T-cell (primary cell): ENCODE measurements at places on chromosomes 11 and 22.

DNA sequence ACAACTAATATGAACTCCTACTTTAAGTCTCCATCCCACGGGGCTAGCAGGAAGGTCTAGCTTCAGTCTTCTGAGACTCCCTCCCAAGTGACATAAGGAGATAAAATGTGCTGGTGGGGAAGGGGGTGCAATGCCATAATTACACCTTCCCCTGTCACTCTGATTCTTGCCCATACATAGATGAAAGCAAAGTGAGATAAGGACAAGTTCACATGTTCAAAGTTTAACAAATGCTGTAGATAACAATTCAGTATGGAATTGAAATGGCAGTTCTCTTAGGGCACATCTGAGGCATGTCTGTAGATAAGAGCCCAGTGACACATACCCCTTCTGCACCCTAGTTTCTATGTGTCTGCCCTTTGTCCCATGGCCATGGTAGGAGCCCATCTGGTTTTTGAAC is 38.2 kb upstream of the PANX1 start:
- no peak for DNase-seq

- no peak for DNase-seq
Observed at GRCh38 chr11:16883174-16883573, 131.0 kb downstream of the PLEKHA7 start.

GRCh38 chr22:45211435-45211834 is 29.3 kb downstream of the KIAA0930 start:
- DNase-seq: no peak

- no peak for DNase-seq
Observed at GRCh38 chr11:32885556-32885955, 7.1 kb upstream of the QSER1 start.

- DNase-seq: peak; percentile 29
Observed at GRCh38 chr11:65786786-65787636, at the start of gene OVOL1. OVOL1 (plus strand) TSS chr11:65787063; CDS start chr11:65787374, 311 bp downstream.

- DNase-seq: no peak
Observed at GRCh38 chr11:123183391-123184099, 11.5 kb downstream of the CLMP start.

GRCh38 chr11:8277691-8278090 is 14.0 kb upstream of the LMO1 start:
- no peak for DNase-seq

DNA sequence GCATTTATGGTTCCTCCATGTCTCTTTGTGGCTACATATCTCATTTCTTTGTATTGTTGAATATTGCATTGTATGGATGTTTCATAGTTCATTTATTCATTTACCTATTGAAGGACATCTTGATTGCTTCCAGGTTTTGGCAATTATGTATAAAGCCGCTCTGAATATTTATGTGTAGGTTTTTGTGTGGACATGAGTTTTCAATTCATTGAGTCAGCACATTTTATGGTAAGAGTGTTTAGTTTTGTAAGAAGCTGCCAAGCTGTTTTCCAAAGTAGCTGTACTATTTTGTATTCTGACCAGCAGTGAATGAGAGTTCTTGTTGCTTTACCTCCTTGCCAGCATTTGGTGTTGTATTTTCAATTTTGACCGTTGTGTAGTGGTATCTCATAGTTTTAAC is 39.2 kb downstream of the KDM2A start:
- DNase-seq: no peak

- DNase-seq: no peak
Observed at GRCh38 chr22:36104435-36104834, 56.1 kb downstream of the APOL3 start.

GRCh38 chr11:16215352-16215751 is 141.0 kb downstream of the SOX6 start:
- DNase-seq: no peak

GRCh38 chr11:115497303-115497702 is 6.9 kb downstream of the CADM1 start:
- no peak for DNase-seq

DNA sequence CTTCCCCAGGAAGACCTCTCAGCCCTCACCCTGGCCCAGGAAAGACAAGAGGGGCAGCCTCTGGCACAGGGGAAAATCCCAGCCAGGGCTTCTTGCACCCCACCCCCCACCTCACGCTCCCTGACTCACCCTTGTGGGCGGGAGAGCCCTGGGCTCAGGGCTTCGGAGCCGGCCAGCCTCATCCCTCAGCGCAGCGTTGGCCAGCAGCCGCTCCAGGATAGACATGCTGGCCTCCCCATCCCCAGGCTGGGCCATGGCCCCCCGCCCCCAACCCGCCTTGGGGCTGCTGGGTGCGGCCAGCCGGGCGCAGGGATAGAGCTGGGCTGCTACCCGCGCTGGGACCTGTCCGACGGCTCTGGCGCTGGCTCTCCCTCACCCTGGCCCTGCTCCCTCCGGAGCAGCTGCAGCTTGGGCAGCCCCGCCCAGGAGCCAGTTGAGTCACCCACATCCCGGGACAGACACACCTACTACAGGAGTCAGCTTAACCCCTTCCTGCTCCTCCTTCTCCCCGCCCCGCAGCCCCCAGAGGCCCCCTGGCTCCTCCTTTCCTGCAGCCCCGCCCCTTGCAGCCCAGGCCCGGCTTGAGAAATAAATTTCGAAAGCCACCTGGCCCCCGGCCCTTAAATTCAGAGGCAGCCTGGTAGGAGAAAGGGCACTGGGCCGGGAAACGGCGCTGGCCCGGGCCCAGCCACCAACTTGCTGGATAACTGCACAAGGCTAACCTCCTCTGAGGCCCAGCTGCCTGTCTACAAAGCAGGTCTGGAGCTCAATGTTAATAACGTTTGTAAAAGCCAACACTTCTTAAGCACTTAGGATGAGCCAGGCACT is 13.4 kb downstream of the TNKS1BP1 start:
- DNase-seq: no peak

- no peak for DNase-seq
Observed at GRCh38 chr11:65478388-65479183, 20.3 kb upstream of the MALAT1 start.

DNA sequence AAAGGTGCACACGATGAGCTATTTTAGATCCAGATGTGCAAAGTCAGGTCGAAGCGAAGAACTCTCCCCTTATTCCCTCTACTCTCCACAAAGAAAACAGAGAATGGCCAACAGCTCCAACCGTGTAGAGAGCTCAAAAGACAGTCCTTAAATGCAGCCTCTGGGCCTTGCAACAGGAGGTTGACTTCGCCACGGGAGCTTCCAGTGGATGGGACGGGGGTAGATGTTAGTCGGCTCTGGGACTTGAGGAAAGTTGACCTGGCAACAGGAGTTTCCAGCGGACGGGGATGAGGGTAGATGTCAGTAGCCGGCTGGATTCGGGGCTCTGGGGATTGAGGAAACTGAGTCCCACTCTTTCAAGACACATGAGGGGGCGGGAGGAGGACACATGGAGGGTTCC is 450.4 kb downstream of the BRD1 start:
- no peak for DNase-seq

DNA sequence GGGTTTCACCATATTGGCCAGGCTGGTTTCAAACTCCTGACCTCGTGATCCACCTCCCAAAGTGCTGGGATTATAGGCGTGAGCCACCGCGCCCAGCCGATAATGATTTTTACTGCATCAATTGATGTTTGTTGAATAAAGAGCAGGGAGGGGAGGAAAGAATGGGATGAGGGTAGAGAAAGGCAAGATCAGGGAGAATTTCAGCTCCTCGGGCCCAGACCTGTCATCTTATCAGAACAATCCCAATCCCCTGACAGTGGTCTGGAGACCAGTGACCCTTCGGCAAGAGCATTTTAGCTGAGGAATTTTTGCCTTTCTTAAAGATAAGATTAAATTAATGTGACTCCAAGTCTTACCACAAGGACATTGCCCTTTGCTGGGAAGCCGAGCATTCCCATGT is 15.0 kb upstream of the ANO1 start:
- no peak for DNase-seq

DNA sequence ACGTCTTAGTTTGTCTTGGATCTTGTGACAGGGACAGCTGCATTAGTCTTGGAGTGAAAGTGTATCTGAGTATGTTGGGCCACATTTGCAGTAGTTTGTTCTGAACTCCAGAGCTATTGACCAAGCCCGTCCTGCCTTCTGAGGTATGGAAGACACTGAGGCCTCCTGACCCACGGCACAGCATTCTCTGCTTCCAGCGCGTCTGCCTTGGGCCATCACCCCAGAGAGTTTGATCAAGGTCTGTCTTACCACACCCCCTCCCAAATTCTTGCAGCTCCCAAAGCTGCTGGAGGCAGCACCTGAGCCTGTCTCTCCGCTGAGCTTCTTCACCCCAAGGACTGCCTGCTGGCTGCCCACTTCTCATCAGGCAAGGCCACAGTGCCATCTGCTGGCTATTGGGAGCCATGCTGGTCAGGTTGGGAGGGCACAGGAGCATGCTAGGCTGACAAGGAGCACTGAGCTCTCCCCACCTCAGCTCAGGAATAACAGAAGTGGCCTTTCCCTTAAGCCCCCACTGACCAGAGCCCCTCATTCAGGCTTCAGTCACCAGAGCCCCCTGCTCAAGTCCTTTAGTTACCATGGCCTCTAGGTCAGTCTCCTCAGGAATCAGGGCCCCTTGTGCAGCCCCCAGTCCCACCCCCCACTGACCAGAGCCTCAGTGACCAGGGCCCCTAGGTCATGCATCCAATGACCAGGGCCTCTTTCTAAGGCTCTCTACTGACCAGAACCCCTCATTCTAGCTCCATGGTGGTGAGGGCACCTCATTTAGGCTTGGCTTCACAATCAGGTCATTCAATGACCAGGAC is 27.2 kb upstream of the SMPD1 start:
- peak; percentile 20 for DNase-seq

- DNase-seq: no peak
Observed at GRCh38 chr11:63908631-63909401, 8.1 kb downstream of the RCOR2 start.

- no peak for DNase-seq
Observed at GRCh38 chr11:70159627-70160570, 43.2 kb upstream of the FADD start.

DNA sequence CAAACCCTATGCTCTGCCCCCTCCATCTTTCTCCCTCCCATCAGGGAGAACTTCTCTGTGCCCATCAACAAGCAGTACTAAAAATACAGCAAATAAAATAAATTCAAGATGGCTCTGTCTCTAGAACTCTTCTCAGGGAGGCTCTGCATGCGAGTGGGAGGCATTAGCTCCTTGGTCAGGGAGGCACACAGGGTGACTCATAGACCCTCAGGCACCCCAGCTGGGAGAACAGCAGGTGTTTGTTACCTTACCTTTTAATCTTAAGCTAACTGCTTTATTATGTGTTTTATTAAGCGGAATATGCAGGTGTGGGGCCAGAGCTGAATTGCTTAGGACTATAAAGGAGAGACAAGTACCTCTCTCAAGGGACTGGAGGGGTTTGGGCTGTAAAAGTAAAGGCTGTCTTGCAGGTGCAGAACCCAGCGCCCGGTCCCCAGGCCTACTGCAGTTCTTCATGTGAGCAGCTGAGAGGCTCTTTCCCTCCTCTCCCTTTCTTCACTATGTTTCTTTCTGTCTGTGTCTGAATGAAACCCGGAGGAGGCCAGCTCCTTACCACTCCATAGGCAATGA is 20.8 kb downstream of the CSNK2A3 start:
- DNase-seq: no peak

DNA sequence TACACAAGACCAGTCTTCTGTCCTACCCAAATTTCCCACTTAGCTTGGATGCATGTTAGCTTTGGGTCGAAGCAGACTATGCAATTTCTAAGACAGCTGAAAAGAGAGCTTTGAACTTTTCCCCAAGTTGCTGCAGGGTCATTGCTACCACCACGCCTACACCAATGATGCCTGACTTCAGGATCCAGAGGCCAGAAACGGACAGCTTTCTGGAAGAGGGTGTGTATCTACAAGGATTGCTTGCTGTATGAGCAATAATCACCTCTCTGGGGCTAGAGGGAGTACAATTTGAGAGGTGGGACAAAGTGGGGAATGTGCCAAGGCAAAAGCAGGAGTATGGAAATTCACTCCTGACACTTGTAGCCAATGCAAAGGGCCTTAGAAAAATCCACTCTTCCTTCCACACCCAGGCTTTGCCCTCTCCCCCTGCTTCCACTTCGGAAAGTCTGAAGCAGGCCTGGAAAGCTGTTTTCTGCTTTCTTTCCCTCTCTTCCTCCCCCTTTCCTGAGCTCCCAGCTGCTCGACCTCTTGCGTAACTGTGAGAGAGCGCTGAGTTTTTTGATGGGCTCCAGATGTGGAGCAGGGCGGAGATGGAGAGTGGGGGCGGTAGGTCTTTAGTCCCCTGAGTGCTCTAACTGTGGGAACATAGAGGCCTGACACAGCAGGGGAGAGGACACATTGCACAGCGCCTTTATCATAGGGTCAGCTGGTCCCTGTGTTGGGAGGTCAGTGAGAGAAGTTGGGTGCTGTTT is 2.1 kb upstream of the PHLDB1 start:
- no peak for DNase-seq

DNA sequence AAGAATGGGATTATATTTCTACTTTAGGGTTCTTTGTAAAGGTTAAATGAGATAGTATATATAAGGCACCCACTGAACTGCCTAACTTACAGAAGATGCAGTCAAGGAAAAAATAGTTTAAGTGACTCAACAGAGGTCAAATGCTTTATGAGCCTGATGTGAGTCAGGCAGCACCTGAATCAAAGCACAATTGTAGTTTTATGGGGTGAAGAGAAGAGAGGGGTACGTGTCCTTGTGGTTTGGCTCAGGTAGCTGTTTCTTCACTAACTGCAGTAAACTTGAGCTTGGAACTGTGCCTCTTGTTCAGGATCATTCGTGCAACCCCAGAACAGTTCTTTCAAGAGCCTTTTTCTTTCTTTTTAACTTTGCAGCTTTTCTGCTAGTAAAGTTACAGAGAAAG is 125.2 kb upstream of the SPON1 start:
- no peak for DNase-seq

DNA sequence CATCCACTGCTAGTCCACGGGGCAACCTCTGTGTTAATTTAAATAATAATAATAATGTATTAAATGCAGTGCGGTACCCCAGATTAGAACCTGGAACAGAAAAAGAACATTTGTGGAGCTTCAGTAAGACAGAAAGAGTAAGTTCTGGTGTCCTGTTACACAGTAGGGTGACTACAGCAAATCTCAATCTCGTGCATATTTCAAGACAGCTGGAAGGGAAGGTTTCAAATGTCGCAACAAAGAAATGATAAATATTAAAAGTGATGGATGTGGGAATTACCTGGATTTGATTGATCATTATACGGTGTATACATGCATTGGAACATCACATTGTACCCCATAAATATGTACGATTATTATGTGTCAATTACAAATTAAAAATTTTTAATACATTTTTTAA is 1.7 kb upstream of the RAC2 start:
- DNase-seq: no peak
